Lower lobe of right lung (tissue), 2 donors: ENCODE measurements at places on chromosomes 5 and 9. TPM values are rescaled to one million over a fixed set of nuclear protein-coding genes. Genes with fewer than 3 reads are reported as not detected.

DNA sequence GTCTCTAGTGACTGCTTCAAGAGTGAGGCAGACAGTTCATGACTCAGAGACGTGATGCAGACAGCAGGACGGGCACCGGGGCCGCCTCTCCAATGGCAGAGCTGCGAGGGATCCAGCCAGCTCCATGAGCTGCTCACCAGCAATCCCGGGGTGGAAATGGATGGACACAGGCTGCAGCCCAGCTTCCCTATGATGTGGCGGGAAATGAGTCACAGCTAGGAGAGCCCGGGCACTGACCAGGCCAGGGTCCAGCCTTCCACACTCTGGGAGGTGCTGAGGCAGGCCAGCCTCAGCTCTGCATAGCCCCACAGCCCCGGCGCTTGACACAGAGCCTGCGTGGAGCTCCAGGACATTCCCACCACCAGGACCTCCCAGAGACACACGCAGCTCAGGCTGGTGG lies 244.8 kb upstream of the IRX2 start:
- no peak for DNase-seq

DNA sequence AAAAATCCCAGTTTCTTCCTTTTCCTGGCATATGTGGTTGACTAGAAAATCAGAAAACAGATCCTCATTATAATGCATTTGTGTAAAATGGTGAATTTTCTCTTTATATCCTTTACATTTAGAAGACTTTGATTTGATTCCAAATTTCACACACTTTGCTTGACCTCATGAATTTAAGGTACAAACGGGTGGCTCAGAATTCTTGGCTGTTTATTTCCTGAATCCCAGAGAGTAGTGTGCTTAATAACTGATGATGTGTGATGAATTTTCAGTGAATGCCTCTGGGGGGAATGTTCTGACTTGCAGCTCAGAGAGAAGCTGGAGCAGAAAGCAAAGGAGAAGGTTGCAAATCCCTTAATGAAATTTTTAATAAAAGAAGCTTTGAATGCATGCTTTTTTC lies 126.8 kb downstream of the SPATA31D1 start:
- DNase-seq, result no peak

DNA sequence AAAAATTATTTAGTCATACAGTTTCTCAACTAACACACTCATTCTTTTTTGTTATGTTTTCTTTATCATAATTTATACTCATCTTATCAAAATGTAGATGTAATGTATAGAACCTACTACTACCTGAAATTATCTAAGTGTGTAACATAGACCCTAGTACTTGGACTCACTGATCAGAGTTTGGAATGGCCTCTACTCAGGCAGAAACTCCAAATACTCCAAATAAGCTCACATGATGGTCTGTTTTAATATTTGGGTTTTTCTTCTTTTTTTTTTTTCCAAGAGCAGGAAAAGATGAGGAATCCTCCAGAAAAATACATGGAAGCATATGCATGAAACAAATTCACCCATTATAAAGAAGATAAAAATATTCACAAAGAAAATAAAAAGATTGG lies 126.3 kb downstream of the PDE4D start:
- no peak for DNase-seq

The SOHLH1 gene
- not detected for total RNA-seq

DNA sequence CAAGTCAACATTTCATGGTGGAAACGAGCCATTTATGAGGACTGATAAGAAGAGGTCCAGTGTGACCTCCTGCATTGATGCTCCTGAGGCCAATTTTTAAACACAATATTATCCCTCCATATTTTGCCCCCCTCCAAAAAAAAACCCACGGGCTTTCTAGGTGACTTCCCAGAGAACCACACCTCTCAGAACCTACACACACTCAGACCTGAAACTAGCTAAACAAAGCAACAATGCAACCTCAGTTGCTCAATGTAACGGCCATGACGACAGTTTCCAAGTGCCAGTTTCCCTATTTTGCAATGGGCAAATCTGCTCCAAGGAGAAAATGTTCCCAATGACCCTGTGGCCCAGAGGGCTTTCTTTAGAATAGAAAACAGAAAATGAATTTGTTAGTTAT lies 3.5 kb downstream of the NRG2 start:
- DNase-seq, result no peak

- no peak for DNase-seq
These were observed 20.9 kb downstream of the MORN5 start for GRCh38 chr9:122180633-122181032.

DNA sequence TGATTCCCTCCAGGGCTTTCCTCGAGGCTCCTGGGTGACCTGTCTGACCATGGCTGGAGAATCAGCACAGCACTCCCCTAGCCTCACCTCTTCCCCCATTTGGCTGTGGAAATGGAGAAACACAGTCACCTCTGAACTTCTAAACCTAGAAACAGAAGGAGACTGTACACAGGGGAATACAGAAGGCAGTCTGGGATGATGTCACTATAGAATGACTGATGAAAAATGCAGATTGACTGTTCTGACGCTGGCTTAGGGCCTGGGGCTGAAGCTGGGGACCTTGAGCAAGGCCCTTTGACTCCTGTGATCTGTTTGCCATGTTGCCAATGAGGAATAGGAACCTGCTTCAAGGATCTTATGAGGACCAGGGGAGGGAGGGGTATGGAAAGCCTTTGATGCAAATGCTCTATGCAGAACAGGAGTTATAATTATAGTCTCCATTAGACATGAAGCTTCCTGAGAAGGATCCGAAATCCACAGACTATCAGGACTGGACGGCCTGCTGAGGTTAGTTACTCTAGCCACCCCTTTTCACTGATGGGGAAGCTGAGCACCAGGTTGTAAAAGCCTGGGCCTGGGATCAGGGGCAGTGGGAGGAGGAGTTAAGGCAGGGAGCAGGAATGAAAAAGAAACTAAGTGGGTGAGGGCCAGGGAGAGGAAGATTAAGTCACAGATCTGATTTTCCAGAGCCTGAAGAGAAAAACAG lies 24.4 kb upstream of the ANXA6 start:
- DNase-seq, result no peak
